ENCODE measurements at places on chromosomes 4 and X.

- DNase-seq, result no peak
These were observed 2.7 kb upstream of the ALAS2 start for GRCh38 chrX:55033429-55033828.

- DNase-seq, result no peak
These were observed 334.4 kb downstream of the SPRY1 start for GRCh38 chr4:123731035-123731434.

GRCh38 chr4:137866671-137867070 lies 334.4 kb upstream of the PCDH18 start:
- no peak for DNase-seq

DNA sequence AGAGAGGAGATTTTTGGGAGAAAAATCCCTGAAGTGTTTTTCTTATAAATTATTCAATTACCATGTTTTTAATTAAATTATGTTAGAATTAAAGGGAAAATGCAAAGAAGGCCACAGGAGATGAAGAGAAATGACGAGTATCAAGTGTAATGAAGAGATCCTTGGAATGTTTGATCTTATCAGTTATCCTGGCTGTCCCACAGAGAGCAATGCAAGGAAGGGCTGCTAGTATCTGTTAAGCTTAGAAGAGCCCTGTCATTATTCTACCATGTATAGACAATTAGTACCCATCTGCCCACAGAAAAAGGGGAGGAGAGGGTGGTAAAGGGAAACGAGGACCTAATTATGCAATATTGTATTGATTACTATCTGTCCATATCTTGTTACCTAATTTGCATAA lies 257.1 kb downstream of the BANK1 start:
- no peak for DNase-seq

DNA sequence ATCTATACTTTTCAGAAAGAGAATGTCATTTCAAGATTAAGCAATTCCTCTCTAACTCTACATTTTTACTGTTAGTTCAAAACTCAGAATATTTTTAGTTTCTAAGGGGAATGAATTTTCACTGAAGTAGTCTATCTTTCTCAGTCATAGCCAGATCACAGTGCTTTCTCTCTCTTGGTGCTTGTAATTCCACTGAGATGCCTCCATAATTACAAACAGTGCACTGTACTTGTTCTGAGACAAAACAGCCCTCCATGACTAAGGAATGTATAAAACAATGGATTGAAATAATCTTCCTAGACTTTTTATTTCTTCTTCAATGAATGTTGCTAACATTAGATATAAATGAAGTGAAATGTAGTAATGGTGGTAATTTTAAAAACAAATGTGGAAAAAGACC lies 603.2 kb upstream of the FAM241A start:
- DNase-seq, result peak; percentile 31

DNA sequence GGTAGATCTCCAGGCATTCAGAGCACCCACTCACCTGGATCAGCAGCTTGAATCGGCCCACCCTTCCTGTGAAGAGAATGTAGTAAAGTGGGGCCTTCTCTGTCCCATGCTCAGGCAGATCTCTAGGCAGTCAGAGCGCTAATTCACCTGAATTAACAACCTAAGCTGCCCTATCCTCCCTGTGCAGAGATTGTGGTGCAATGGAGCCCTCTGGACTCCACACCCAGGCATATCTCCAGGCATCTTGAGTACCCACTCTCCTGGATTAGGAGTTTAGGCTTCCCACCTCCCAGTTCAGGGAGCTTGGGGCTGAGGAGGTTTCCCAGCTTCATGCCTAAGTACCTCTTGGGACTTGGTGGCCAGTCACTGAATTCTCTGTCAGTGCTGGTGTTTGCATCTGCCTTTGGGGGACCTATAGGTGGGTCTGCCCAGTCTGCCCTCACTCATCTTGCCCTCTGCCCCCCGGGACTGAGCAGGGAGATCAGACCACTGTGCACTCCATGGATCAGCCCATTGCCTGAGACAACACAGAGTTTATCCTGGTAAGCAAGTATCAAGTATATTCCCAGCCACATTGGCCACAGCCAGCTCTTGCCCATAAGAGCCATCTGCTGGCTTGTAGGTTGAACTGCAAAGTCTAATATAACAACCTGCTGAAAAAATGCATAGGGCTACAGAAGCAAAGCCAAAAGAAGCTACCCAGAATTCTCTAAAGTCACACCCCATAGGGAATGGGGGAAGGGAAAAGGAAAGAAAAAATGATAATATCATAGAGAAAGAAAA lies 372.9 kb downstream of the KLHL13 start:
- DNase-seq, result no peak

- DNase-seq, result peak; percentile 19
These were observed 118.2 kb downstream of the NAF1 start for GRCh38 chr4:163048447-163048846.

GRCh38 chr4:7389101-7389701 lies 45.5 kb downstream of the PSAPL1 start:
- DNase-seq, result no peak

- DNase-seq, result no peak
These were observed 34.2 kb upstream of the SLIT2 start for GRCh38 chr4:20217521-20217920.

GRCh38 chr4:71550220-71551165 lies 211.7 kb downstream of the SLC4A4 start:
- DNase-seq, result peak; percentile 56

DNA sequence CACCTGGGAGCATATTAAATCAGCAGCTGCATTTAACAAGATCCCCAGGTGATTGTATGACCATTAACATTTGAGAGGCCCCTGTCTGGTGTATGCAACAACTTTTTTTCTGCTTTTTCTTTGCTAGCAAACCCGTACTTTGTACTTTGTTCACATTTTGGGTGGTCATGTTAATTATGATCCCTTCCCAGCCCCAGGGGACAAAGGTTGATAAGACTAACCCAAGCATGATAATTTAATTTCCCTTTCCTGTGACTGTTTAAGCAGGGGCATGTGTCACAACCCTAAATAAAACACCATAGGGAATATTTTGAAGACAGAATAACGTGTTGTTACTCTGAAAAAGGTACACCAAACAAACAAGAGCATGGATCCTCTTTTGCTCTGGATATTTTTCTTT lies 332.0 kb downstream of the PCDH18 start:
- DNase-seq, result no peak

- DNase-seq, result no peak
These were observed 196.9 kb downstream of the KLHL13 start for GRCh38 chrX:117919755-117920154.

DNA sequence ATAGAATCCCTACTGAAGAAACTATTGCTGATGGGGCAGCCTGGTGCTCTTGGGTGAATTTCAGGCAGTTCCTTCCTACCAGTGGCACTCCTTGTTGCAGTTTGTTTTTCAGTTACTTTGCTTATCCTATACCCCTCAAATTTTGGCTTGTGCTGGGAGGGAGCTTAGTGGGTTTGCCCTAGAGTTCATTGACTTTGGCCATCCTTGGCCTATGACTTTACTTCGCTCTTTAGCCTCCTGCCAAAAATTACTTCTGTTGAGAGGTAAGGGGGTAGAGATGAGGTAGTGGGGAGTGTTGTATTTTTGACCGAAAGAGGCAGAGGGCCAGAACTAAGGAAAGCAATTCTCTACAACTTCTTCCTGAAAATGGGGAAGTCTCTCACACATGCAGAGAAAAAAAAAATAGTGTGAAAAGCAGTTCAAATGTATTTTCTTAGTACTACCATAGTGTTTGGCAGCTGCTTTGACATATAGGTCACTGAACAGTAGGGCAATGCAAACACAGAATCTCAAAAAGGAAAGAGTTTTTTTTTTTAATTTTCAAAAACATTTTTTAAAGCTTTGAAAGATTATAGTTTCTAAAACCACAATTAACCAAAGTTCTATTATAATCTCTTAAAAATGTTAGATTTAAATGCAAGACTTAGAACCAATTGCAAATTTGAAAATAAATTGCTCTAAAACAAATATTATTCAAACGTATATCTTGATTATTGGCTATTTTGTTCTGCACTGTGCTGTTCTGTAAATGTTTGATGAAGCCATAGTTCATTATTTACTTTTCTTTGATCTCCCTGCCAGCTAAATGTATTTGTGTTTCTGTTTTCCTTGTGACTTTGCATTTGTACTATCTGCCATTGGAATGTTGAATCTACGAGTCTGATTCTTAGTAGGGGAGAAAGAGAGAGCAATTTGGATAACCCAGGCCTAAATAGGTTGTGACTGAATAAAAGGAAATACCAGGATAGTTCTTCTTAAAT lies 73.6 kb downstream of the DCK start:
- no peak for DNase-seq

- DNase-seq, result no peak
These were observed 22.4 kb downstream of the SH3TC1 start for GRCh38 chr4:8221476-8221875.

DNA sequence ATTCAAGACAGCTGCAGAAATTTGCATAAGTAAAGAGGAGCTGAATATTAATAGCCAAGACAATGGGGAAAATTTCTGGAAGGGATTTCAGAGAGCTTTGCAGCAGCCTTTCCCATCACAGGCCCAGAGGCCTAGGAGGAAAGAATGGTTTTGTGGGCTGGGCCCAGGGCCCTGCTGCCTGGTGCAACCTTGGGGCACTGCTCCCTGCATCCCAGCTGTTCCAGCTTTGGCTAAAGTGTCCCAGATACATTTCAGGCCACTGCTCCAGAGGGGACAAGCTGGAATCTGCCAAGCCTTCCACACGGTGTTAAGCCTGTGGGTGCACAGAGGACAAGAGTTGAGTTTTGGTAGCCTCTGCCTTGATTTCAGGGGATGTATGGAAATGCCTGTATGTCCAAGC lies 185.6 kb upstream of the SFRP2 start:
- no peak for DNase-seq

- DNase-seq, result no peak
These were observed 208.1 kb upstream of the TET2 start for GRCh38 chr4:104938624-104939023.

DNA sequence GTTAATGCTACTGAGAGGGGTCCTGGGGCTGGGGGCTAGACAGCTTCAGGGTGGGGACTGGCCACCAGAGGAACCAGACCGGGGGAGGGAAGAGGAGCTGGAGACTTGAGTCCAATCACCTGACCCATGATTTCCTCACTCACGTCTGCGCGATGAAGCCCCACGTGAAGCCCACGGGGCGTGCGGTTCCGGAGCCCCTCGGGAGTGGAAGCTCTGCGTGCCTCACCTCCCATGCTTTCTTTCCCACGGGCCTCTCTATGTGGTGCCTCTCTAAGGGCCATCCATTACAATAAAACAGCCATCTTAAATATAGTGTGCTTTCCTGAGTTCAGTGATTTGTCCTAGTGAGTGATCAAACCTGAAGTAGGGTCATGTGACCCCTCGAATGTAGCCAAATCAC lies 119.9 kb downstream of the ENPP6 start:
- DNase-seq, result no peak

DNA sequence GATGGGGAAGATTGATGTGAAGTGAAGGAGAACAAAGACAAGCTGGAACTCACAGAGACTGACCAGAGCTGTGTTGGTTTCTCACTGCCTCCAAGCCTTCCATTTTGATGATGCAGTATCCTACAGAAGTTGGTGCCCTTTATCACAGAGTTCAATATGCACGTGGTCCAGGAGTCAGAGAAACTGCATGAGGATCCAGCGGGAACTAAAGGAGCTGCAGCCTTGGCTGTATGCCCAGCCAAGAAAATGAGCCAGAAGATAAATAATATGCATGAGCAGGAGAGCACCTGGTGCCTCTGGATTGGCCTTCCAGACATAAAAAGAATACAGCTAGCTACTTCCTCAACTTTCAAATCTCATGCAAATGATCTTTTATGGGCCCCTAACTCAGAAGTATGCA lies 44.3 kb upstream of the DCLK2 start:
- DNase-seq, result peak; percentile 26

- DNase-seq, result no peak
These were observed 2.4 kb upstream of the TADA2B start for GRCh38 chr4:7040765-7041164.

GRCh38 chr4:53197772-53198142 lies 168.1 kb downstream of the SCFD2 start:
- DNase-seq, result peak; percentile 47

DNA sequence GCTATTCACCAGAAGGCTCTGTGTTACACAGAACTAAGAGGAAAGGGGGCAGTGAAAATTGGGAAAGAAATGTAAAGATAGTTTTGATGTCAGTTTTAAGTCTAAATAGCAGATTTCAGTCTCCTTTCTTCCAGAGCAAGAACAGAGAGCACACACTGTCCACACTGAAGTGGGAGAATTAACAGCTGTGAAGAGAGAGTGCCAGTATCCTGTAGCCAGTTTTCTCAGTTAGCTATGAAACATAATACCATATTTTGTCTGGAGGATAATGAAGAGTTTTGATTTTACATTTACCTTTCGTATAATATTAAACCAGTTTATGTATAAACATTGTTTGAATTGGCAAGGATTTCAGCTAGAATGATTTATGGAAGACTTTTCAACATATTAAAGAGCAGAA lies 35.1 kb downstream of the FBXO8 start:
- DNase-seq, result no peak

DNA sequence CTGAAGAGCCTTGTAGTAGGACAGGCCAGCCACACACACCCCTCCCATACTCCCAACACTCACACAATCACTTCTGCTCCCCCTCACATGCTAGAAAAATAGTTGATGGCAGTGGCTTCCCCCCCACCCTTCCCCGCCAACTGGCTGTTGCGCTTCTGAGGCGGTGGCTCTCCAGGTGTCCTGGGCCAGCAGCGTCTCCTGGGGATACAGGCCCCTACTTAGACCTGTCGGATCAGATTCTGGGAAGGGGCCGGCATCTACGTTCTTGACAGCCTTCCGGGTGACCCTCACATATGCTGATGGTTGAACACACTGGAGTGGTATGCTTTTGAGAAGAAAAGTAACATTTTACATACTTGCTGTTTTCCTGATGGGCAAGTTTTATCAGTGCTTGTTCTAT lies 39.9 kb downstream of the TNIP2 start:
- DNase-seq, result no peak

GRCh38 chr4:11424000-11424399 lies 4.7 kb downstream of the HS3ST1 start:
- DNase-seq, result peak; percentile 61

DNA sequence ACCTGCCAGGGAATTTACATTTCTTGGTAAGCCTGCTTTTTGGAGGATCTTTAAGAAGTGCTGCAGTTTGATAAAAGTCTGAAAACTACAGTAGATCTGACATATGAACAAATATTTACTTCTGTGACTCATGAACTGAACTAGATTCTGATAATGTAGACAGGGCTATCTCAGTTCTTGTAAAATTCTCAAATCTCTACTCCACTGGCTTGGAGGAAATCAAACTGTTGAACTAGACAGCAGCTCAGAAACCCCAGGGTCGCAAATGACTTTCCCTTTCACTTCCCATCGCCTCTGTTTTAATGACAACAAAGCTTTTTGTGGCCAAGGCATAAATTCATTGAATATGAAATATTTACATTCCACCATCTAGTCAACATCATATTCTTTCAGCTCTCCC lies 15.4 kb upstream of the OCIAD1 start:
- no peak for DNase-seq
